HepG2 (cell line): ENCODE measurements at places on chromosomes 11 and 22. TPM values are rescaled to one million over a fixed set of nuclear protein-coding genes. Genes with fewer than 3 reads are reported as not detected.

GRCh38 chr11:134289167-134289566 lies 13.0 kb downstream of the GLB1L3 start:
- H3K27me3 ChIP-seq: no peaks in the 10 kb centered on the region; the same call in 1 of the 2 replicates
- no peaks in the 10 kb centered on the region for H3K36me3 ChIP-seq
- H3K4me1 ChIP-seq: no peaks in the 10 kb centered on the region
- H3K4me3 ChIP-seq: no peak overlapping the region
- H3K27ac ChIP-seq: no peak overlapping the region

- no peaks in the 10 kb centered on the region for H3K27me3 ChIP-seq
- peak; percentile 77 for DNase-seq
- peaks cover 33% of the 10 kb centered on the region for H3K4me1 ChIP-seq
- H3K36me3 ChIP-seq: peaks cover 6% of the 10 kb centered on the region
- peak overlapping the region; percentile 70 for H3K27ac ChIP-seq
Measured at GRCh38 chr11:111841370-111842053, 29.9 kb downstream of the ALG9 start.

- no peak for DNase-seq
- no peak overlapping the region for H3K27ac ChIP-seq
- no peaks in the 10 kb centered on the region for H3K36me3 ChIP-seq
- H3K4me3 ChIP-seq: no peak overlapping the region
Measured at GRCh38 chr11:3200388-3201111, 18.1 kb downstream of the MRGPRG start.

DNA sequence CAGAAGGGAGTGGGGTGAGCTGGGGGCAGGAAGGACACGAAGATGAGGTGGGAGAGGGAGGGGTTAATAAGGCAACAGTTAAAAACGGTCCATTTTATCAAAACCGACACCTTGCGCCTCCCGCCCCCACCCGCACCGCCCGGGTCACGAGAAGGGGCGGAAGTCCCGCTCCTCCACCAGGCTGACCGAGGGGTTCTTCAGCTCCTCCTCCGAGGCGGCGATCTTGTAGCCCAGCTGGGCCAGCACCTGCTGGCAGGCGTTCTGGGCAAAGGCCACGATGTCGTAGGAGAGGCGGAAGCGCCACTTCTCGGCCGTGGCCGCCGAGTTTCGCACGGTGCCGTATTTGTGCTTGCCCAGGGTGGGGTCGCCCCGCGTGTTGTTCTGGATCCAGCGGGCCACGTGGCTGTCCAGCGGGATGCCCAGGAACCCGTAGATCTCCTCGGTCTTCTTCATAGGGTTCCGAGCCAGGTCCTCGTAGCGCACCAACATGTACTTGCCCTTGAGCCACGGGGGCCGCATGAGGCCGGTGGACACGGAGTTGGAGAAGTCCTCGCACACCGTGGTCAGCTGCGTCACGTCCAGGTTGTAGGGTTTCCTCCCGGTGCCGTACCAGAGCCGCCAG lies 15.8 kb downstream of the CHST1 start:
- H3K27me3 ChIP-seq: peaks cover 36% of the 10 kb centered on the region; the same call in 2 of the 3 replicates
- no peak overlapping the region for H3K4me3 ChIP-seq
- no peak overlapping the region for H3K27ac ChIP-seq
- no peak for DNase-seq
- H3K36me3 ChIP-seq: no peaks in the 10 kb centered on the region

DNA sequence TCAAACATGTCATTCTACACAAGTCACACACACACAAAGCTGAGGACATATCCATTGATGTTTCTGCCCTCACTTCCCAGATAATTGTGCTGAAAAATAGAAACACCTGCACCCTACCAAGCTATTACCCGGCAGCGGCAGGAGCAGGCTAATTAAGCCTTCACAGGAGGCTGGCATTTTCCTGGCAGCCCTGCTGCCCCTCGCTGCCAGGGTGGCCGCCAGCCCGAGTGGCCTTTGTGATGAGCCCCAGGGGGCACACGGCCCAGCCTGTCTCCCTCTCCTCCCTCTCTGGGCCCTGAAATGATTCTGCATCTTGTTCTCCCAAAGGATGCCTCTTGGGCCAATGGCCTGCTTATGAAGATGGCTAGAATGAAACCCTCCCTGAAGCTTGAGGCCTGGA lies 76.2 kb upstream of the TP53I11 start:
- DNase-seq: no peak
- no peak overlapping the region for H3K27ac ChIP-seq
- H3K4me3 ChIP-seq: no peak overlapping the region
- no peaks in the 10 kb centered on the region for H3K36me3 ChIP-seq
- H3K4me1 ChIP-seq: no peaks in the 10 kb centered on the region
- H3K27me3 ChIP-seq: peaks cover 33% of the 10 kb centered on the region; the same call in 2 of the 3 replicates

DNA sequence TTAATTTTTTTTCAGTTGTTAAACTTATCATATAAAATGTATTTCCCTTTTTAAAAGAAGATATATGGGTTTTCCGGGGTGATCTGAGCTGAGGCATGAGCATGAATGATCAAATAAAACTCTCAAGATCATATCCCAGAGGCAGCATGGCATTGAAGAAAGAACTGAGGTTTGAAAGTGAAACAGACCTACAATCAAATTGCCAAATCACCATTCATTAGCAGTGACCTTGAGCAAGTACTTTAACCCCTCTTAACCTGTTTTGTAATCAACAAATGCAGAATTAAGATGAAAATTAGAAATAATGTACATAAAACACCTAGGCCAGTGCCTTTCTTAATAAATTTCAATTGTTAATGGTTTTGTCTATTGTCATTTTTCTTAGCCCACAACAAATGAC lies 116.0 kb downstream of the RBFOX2 start:
- no peaks in the 10 kb centered on the region for H3K27me3 ChIP-seq
- no peaks in the 10 kb centered on the region for H3K36me3 ChIP-seq
- no peak overlapping the region for H3K4me3 ChIP-seq
- peaks cover 38% of the 10 kb centered on the region for H3K4me1 ChIP-seq
- H3K27ac ChIP-seq: no peak overlapping the region
- DNase-seq: no peak

- peak overlapping the region; percentile 57 for H3K4me3 ChIP-seq
- H3K4me1 ChIP-seq: peaks cover 32% of the 10 kb centered on the region
- H3K27ac ChIP-seq: no peak overlapping the region
- no peak for DNase-seq
Measured at GRCh38 chr22:46538814-46539160, 1.4 kb upstream of the CELSR1 start.

GRCh38 chr11:33941637-33942160 lies 49.8 kb upstream of the LMO2 start:
- no peak overlapping the region for H3K4me3 ChIP-seq
- no peak overlapping the region for H3K27ac ChIP-seq
- no peaks in the 10 kb centered on the region; the same call in 1 of the 2 replicates for H3K27me3 ChIP-seq
- H3K36me3 ChIP-seq: no peaks in the 10 kb centered on the region
- H3K4me1 ChIP-seq: no peaks in the 10 kb centered on the region
- DNase-seq: no peak

DNA sequence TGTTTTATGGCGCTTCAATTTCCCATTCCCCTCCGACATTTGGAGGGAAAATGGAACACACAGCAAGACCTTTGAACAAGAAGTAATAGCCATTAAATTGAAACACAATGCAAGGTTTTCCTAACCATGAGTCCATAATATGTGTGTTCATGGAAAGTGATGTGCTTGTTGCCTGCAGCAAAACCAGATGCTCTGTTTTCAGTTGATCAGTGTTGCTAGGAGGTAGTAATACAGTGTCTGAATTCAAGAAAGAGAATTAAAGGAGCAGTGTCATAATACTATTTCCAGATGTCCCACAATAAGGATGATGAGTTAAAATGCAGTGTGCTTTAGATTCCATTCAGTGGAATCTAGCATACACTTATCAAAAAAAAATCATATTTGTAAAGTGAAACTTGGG lies 637.4 kb upstream of the API5 start:
- no peaks in the 10 kb centered on the region for H3K4me1 ChIP-seq
- H3K4me3 ChIP-seq: no peak overlapping the region
- H3K27ac ChIP-seq: no peak overlapping the region
- DNase-seq: no peak
- no peaks in the 10 kb centered on the region for H3K36me3 ChIP-seq

Gene E2F8
- 8.9 and 9.4 TPM in 2 replicates for total RNA-seq

Gene MSANTD2
- total RNA-seq: 6.8 and 10.1 TPM in 2 replicates
